ENCODE measurements at places on chromosomes 12 and 14.

GRCh38 chr12:116924558-116925453, 14.1 kb downstream of the FBXW8 start:
- DNase-seq, result no peak

- DNase-seq, result no peak
Measured at GRCh38 chr14:59588101-59588500, 11.5 kb upstream of the CCDC175 start.

DNA sequence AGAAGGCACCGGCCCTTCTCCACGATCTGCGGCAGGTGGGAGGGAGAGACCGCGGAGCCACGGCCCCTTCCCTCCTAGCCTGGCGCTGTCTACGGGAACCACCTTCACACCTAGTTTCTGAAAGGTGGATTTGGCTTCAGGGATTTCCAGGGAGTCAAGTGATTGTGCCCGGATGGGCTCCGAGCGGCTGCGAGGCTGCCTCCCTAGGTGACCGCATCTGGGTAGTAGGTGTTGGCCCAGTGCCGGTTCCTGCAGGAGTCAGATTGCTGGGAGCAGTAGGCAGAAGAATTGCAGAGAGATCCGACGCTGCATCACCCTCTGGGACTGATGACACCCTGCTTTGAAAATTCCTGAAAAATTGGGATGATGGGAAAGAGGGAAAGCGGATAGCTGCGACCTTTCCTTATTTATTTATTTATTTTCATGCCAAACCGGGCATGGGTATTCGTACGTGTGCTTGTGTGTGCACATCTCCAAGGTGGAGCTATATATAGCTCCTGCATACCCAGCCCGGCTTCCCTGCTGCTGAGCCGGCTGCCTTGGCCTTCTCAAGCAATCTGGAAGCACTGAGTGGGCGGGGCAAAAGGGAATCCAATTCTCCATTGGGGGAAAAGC, 1.1 kb downstream of the CNTN1 start:
- DNase-seq, result peak; percentile 10

GRCh38 chr12:113325916-113326315, 9.0 kb downstream of the SLC8B1 start:
- no peak for DNase-seq

DNA sequence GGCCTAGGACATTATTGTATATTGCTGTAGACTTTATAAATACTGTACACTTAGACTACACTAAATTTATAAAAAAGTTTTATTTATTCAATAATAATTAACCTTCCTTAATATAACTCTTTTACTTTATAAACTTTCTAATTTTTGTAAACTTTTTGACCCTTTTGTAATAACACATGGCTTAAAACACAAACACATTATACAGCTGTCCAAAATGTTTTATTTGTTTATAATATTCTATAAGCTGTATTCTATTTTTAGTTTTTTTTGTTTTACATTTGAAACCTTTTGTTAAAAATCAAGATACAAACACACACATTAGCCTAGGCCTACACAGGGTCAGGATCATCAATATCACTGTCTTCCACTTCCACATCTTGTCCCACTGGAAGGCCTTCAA, 190.0 kb downstream of the BMP4 start:
- DNase-seq, result no peak

- no peak for DNase-seq
Measured at GRCh38 chr12:116187151-116187511, 90.4 kb downstream of the MED13L start.

GRCh38 chr12:80205960-80206359, 106.6 kb downstream of the OTOGL start:
- DNase-seq, result no peak

DNA sequence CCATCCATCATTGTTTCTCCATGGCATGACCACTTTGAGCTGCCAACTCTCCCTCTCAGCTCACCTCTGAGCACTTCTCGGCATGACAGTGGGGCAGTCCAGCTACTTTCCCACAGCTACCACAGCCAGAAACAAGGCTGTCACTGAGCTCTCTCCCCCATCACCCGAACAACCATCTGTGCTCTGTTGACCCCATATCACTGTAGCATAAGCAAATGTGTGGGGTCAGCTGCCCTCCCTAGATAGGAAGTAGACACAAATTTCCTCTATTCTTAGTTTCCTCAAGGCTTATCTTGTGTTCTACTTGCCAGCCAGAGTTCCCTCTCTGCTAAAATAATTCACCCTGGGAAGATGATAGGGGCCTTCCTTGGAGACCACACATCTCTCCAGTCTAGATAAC, 82.6 kb upstream of the FUT8 start:
- DNase-seq, result no peak

GRCh38 chr12:10189653-10190052, 10.8 kb downstream of the TMEM52B start:
- no peak for DNase-seq

DNA sequence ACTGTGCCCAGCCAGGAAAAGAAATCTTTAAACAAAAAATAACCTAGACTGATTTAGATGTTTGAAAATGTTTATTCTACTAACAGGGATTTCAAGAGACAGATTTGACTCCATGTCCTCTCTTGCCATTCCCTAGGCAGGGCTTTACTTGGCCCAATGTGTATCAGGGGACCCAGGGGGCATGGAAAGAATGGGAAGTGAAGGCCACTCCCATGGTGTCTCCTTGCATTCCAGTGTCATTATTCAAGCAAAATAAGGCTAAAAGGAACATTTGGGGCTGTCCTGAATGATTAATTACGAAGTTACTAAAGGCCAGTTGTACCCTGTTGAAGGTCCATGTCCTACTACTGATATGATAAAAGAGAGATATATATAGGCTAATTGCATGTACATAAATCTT, 151.9 kb upstream of the ATF7IP start:
- no peak for DNase-seq

DNA sequence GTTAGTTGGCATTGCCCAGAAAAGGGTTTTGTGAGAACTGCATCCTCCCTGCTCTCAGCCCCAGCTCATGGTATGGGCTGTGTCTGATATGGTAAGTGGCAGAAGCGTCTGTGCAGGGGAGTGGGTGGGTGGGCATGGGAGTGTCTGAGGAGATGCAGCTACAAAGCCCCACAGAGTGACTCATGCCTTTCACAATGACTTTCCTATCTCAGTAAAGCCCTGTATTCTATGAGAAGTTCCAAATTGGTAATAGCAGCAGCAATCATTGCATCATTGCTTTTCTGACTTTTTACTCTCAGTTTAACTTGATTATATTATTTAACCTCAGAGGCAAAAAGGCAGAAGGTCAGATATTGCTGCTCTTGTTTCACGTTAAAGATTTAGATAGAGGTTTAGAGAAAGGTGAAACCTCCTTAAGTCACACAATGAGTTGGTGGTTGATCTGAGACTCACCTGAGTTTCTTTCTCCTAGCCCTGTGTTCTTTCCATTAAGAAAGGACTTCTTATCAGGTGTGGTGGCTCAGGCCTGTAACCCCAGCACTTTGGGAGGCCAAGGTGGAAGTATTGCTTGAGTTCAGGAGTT, 171.7 kb downstream of the SLC5A8 start:
- no peak for DNase-seq

DNA sequence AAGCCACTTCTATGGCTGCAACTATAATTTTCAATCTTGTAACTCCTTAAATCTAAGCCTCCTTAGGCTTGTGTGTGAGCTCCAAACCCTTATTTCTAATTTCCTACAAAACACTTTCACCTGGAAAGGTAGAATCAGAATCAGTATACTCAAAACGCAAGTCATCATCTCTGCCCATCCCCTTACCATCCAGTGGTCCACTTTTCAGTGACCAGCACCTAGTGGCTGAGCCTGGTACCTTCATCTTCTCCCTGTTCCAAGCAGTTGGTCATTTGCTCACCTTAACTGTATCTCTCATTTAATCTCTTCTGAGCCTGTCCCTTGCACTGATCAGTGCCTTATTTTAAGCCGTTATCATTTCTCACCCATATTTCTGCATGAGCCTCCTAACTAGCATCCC, 107.9 kb downstream of the PPM1H start:
- no peak for DNase-seq

- no peak for DNase-seq
Measured at GRCh38 chr12:15808250-15808649, 19.1 kb upstream of the EPS8 start.

- no peak for DNase-seq
Measured at GRCh38 chr12:122955156-122955555, 11.1 kb downstream of the ABCB9 start.

DNA sequence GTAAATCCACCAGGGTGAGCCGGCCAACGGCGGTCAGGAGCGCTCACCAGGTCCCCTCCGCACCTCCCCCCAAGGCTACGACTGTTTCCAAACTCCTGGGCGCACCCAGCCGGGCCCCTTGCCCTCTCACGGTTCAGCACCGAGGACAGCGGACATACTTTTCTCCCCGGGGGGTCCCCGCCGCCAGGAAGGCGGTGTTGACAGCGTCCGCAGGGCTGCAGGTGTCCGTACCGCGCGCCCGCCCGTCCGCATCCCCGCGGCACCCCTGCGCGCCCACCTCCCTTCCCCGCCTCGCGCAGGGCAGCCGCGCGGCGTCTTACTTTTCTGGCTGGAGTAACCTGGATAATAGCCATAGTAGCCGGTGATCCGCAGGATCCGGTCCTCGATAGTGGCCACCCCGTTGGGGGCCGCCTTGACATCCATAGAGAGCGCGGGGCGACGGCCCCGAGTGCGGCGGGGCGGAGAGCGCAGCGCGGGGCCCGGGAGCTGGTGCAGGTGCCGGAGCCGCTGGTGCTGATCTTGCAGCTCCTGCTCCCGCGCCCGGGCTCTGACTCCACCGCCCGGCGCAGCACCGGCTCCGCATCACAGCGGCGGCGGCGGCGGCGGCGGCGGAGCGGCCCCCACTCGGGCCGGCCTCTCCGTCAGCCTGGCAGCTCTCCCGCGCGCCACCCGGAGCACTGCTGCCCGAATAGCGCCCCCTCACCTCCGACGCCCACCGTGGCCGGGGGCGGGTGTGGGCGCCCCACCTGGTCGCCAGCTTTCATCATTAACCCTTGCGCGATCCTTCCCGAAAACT, at the start of gene SLC35F4:
Gene SLC35F4 (minus strand): TSS at position 690 of the 796 bp plus-strand sequence.
- no peak for DNase-seq

GRCh38 chr14:55913324-55914025, 204.7 kb upstream of the PELI2 start:
- DNase-seq, result no peak

GRCh38 chr14:76876076-76876475, 49.9 kb downstream of the LRRC74A start:
- peak; percentile 94 for DNase-seq

GRCh38 chr12:9813821-9814798, 13.2 kb upstream of the KLRF1 start:
- peak; percentile 29 for DNase-seq

DNA sequence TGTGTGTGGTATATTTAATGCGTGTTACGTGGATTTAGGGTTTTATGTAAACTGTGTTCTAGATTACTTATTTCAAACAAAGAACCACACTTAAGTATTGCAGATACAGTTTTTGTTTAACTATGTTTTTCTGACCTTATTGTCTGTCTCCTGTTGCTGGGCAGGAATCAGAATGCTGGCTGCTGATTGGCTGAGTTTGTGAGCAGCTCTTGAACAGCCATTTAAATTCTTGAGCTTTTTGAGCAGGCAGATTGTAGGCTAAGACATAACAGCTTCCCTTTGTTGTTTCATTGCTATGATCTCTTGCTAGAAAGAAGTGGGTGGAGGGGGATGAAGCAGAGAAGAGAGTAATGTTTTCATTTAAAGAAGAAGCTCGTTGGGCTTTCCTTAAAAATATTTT, 52.2 kb downstream of the ATF7IP start:
- no peak for DNase-seq

DNA sequence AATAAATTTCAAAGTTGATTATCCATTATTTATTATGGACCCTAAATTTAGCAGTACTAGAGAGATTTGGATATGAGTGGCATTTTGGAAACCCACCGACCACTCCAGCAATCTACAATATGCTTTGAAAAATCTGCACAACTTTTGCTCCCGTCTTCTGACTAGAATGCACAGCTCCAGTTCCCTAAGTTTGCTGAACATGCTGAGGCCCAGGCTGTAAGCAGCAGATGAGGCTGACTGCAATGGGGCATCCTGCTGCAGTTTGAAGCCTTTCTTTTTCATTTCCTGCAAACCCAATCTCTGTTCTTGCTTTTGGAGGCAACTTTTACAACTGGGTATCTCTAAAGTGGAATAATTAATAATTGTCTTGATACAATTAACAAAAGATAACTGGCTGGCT, 405.8 kb downstream of the ATP23 start:
- DNase-seq, result no peak

- DNase-seq, result no peak
Measured at GRCh38 chr14:105165761-105166485, 2.7 kb downstream of the JAG2 start.

DNA sequence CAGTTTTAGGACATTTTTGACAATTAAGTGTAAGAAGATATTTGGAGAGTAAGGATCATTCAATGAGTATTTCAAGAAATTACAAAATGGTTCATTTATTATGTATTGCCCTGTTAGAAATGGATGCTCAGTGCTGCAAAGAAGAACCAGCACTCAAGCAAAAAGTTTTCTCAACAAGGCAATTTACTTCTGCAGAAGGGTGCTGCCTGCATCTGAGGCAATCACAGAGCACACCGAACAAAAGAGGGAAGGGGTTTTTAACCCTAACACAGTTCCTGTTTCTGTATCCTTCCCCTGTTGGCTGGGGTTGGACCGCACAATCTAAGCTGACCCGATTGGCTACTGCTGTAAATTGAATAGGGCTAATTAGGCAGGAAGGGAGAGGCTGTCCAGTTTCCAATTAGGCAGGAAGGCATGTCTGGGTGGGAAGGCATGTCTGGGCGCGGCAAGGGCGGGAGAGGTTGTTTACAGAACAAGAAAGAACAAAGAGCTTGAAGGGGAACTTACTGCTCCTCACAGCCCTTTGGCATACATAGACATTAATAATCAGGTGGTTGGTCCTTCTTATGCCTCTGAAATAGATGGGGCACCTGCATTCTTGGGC, 41.4 kb downstream of the SPTSSA start:
- no peak for DNase-seq

DNA sequence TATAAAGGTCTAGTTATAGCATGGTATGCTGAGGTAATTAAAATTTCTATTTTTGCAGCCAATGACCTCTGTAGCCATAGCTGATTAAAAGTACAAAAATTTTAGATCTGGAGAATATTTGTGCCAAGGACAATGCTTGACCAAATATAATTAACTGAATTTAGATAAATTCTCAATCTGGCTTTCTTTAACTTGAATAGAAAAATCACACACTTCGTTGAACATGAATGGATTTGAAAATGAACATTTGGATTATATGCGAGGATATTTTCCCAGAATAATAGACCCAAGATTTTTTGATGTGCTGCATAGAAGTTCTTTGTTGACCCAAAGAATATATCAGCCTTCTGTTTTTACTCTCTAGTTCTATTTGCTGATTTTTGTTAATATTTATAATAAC, 38.4 kb upstream of the G2E3 start:
- DNase-seq, result no peak

GRCh38 chr14:86933460-86933859, 1059.5 kb downstream of the GALC start:
- DNase-seq, result no peak

GRCh38 chr14:99944241-99944651, 121.0 kb upstream of the EVL start:
- DNase-seq, result no peak

- no peak for DNase-seq
Measured at GRCh38 chr12:30822385-30823155, 67.8 kb upstream of the CAPRIN2 start.

GRCh38 chr12:92140896-92141536, 4.6 kb downstream of the BTG1 start:
- no peak for DNase-seq

Measured in NCI-H1694 (cell line).